ENCODE measurements at places on chromosomes 13 and 19.
A peak's percentile ranks its signal among the peaks of the same experiment; 100 is the strongest.

GRCh38 chr19:492091-492531 is 4.2 kb upstream of the MADCAM1 start:
- no peak for DNase-seq

GRCh38 chr13:34217343-34218025 is 399.5 kb downstream of the RFC3 start:
- no peak for DNase-seq

DNA sequence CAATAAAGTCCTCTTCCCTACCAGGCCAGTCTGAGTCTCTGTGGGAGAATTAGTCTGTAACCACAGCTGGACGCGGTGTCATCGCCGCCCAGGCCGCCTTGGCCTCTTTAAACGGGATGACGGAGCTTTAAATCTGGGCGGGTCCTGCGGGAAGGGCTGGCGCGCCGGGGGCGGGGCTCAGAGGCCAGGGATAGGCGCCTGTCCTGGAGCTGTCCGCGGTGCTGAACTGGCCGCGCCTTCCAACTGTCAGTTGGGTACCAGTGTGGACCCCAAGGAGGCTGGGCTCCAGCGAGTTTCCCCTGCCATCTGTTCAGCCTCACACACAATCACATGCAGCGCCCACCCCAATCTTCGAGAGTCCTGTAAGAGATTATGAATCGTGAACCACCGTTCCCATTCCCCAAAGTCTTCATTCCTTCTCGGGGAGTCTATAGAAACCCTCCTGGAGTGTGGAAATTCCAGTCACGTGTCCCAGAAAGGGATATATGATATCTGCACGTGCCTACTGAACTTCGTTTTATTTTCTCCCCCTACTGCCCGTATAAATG is 11.5 kb downstream of the APLP1 start:
- peak; percentile 73 for DNase-seq

DNA sequence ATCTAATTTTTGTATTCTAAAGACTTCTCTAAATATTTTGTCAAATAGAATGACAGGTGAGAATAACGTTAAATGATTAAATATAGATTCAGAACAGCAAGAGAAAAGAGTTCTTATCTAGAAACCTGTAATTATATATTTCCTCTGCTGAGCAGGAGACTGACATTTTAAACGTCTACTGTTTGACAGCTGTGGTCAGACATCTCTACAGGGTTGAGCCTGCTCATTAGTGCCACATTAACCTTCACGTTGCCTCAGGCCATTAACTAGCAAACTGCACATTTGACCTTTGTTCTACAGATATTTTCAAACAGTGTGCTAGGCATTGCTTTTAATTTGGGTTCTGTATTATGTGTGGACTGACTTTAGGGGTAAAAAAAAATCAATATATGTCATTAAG is 347.5 kb downstream of the GPC5 start:
- no peak for DNase-seq

GRCh38 chr19:50317115-50317514 is 12.1 kb downstream of the KCNC3 start:
- DNase-seq: no peak

DNA sequence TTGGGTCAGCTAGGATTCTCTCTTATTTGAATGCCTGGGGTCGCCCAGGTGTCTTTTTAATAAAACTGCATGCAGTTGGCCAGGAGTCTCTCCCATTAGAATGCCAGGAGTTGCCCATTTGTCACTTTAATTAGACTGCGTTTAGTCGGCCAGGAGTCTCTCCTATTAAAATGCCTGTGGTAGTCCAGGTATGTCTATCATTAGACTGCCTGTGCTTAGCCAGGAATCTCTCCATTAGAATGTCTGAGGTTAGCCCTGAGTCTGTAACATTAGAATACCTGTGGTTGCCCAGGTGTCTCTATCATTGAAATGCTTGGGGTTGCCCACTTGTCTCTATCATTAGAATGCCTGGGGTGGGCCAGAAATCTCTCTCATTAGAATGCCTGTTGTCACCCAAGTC is 1470.9 kb downstream of the UQCRFS1 start:
- no peak for DNase-seq

- no peak for DNase-seq
These were observed 665 bp upstream of the ATG4D start for GRCh38 chr19:10543059-10543419.

DNA sequence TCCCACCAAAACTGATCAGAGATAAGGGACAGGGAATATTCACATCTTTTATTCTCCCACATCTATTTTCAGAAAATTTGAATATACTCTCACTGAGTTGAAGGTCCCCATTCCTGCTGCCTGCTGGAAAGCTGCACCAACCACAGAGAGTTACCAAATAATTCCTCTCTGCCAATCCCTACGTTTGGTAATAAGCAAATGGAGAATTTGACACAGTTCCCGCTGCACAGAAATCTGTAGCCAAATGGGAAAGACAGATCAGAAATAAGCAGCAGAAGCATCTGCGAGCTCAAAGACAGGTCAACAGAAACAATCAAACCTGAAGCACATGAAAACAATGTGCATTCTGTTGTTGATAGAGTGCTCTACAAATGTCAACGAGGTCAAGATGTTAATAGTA is 9.9 kb downstream of the ZNF112 start:
- DNase-seq: no peak
